SK-N-MC (cell line): ENCODE measurements at places on chromosomes 12 and 14.

DNA sequence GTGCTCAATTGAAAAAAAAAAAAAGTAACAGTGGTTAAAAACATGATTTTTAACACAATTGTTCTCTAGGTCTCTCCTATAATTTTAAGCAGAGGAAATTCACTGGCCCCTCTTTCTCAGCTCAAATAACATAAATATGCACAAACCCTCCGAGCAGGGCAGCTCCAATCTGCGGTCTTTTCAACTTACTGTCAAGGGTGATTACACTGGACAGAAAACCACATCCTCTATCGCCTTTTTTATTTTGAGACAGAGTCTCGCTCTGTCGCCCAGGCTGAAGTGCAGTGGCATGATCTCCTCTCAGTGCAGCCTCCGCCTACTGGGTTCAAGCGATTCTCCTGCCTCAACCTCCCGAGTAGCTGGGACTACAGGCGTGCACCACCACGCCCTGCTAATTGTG lies 16.5 kb upstream of the GABARAPL1 start:
- no peak for DNase-seq

DNA sequence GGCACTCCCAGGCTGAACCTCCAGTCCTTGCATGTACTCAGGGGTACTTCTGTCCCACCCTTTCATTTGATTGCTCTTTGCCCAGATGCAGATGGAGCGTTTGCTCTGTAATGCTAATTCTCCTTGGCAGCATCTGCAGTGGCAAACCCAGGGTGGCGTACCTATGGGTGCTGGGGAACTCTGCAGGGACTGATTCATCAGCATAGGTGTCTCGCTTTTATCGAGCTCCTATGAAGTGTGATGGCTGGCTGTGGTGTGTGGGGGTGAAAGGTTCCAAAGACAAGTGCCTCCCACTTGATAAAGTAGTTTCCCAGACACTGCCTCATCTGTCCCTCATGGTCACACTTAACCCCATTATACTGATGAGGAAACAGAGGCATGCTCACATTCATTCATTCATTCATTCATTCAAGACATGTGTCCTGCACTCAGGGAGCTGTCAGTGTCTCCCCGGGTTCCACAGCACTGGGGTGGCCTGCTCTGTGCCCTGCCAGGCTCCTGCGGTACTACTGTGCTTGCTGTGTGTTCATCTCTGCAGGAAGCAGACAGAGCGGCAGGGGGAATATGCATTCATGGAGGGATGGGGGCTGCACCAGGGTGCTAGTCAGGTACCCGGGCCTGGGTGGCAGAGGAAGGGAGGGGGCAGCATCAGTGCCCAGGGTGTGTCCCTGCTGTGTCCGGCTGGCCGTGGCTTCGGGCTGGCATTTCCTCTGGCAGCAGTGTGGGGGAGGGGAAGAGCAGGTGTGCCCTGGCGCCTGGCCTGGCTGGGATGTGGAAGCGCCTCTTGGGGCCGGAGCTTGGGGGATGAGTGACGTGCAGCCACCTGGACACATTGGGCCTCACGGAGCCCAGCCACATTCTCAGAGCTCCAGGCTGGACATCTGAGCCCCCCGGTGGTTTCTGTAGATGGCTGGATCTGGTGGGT lies 110.9 kb downstream of the TSPAN9 start:
- DNase-seq: no peak

DNA sequence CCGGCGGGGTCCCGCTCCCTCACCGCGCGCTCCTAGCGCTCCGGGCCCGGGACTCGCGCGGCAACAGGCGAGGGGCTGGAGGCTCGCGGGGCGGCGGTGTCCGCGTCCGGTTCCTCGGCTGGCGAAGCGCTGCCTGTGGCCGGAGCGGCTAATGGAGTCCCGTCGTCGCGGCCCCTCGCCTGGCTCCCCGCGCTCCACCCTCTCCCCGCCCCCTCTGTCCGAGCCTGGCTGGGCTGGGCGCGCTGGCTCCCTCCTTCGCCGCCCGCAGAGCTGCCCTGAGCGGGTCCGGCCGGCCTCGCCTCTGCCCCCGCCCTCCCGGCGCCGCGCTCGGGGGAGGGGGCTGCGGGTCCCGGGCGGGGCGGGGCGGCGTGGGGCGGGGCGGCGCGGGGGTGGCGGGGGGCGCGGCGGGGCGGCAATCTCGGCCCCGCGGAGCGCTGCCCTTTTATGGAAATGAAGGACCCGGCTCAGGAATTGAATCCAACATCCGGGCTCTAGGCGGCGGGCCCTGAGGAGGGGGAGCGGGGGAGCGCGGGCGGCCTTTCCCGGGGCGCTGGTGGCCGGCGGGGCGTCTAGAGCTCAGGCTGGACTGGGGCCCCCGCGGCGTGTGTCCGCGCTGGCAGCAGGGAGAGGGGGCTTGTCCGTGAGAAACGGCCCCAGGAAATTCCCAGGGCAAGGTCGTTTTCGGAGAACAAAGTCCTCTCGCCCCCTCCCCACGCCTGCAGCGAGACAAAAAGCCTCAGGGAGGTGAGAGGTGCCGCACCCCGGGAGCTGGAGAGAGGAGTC lies at the start of gene FERMT2:
TSS of gene FERMT2 (minus strand) at position 153 of the 783 bp plus-strand sequence. CDS start 482 bp downstream, outside the sequence.
- DNase-seq: no peak

DNA sequence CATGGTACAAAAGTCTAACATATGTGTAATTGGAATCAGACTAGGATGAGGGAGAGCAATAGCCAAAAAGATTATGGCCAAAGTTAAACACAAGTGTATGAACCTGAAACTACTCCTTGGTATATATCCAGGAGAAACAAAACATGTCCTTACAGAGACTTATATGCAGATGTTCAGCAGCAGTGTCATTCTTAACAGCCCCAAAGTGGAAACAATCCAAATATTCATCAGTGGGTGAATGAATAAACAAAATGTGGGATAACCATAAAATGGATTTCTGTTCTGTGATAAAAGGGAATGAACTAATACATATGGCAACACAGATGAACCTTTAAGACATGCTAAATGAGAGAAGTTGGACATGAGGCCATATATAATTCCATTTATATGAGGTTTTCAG lies 30.2 kb downstream of the PWP1 start:
- DNase-seq: no peak

- DNase-seq: no peak
Observed at GRCh38 chr12:109783965-109784244, 49.3 kb downstream of the TRPV4 start.
